Spleen (tissue), 13 donors: ENCODE measurements at places on chromosomes 16 and 17.

GRCh38 chr16:81891736-81892364 is 112.8 kb downstream of the PLCG2 start:
- no peak for DNase-seq

DNA sequence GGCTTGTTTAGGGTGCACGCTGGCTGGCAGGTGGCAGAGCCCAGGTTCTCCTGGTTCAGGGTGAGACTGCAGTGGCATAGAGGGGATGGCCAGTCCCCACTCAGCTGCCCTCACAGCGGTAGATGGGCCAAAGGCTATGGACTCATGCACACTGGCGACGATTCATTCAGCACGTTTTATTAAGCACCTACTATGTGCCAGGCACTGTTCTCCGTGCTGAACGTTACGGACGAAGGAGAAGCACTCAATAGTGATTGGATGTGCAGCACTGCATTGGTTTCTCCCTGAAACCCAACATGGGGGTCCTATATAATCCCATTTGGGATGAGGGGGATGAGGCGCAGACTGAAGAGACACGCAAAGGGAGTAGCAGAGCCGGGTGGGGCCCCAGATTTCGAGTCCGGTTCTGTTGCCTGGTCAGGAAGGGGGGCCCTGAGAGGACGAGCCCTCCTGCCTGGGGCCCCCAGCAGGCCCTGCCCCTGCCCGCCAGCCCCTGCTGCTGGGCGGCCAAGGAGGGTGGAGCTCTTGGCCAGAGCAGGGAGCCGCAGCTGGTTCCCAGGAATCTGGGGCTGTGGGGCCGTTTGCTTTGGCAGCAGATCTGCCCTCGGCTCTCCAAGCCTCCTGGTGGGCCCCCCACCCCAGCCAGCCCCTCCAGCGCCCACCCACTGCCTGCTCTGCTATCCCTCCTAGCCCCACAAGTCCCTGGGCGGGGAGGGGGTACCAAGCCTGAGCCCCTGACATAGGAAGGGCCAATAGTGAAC is 8.8 kb downstream of the GLIS2 start:
- no peak for DNase-seq

- no peak for DNase-seq
Measured at GRCh38 chr17:78767806-78768205, 14.3 kb downstream of the CYTH1 start.

GRCh38 chr17:78979780-78980623 is at the start of gene LGALS3BP:
LGALS3BP (minus strand) TSS chr17:78979923; CDS start chr17:78977191, 2,732 bp downstream.
- DNase-seq: no peak

GRCh38 chr16:29710227-29711219 is 31.5 kb downstream of the QPRT start:
- DNase-seq: peak; percentile 47

DNA sequence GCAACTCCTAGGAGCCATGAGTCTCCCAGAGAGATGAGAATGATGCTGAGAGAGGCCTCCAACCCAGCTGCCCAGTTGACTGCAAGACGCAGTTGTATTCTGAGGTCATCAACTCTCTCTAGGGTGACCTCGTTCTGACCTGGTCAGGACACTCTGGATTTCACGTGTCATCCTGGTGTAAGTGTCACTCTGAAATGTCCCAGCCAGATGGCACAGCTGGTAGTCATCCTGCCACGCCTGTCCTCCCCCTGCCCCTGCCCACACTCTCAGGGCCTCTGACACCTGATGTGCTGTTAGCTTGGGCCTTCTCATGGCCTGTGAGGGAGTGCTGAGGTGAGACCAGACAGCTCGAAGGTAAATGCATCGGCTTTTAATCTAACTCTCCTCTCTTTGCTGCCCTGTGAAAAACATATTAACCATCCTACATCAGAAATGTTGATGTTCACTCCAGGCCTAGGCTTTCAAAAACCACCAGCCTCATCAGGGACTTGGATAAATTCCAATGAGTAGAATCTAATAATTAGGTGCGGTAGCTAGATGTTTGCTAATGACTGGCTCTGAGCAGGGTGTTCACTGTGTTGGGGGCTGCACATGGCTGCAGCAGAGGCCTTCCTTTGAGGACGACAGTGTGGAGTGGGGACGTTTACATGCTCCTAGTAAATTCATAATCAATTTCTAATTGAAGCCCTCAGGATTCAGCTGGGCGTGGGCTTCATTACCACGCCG is 13.8 kb downstream of the MLYCD start:
- no peak for DNase-seq

DNA sequence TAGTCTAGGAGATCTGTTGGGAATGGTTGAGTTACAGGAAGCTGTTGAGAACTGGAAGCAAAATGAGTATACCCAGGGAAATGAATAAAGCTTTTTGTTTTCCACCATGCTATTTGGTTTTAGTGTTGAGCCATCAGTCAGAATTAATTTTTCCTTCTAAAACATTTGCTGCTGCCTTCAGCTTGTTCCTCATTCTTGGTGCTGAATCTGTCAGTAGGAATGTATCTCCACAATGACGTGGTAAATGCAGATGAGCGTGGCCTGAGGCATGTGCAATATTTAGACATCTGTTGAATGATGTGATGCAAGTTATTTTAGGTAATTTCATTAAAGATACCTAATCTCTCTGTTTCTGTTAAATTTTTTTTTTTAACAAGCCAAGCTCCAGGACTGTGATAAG is 10.9 kb downstream of the HAPSTR1 start:
- no peak for DNase-seq

DNA sequence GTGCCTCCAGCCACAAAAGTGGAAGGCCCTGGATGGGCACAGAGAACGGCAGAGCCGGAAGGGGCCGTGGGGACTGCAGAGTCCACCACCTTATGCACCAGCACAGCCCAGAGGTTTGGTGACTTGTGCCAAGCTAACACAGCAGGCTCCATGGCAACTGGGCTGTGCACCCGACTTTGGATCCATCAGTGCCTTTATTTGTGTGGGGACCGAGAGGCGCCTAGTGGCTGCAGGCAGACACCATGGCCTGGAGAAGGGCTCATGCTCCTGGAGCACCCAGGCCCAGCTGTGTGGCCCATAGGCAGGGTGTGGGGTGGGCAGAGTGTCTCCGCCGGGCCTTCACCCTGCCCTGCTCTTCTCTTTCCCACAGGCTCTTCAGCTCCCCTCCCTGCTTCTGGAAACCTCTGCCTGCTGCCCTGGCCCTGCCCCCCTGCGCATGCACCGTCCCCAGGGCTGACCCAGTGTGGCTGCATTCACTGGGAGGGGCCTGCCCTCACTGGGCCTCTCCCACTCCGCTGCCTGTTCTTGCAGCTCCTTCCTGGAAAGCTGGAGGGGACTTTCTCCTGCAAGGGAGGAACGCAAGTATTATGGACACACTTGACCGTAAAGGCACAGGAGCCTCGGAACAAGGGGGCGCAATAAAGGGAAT is 10.1 kb downstream of the C16orf90 start:
- peak; percentile 58 for DNase-seq

GRCh38 chr17:73957564-73957963 is 245.9 kb upstream of the RPL38 start:
- DNase-seq: no peak

DNA sequence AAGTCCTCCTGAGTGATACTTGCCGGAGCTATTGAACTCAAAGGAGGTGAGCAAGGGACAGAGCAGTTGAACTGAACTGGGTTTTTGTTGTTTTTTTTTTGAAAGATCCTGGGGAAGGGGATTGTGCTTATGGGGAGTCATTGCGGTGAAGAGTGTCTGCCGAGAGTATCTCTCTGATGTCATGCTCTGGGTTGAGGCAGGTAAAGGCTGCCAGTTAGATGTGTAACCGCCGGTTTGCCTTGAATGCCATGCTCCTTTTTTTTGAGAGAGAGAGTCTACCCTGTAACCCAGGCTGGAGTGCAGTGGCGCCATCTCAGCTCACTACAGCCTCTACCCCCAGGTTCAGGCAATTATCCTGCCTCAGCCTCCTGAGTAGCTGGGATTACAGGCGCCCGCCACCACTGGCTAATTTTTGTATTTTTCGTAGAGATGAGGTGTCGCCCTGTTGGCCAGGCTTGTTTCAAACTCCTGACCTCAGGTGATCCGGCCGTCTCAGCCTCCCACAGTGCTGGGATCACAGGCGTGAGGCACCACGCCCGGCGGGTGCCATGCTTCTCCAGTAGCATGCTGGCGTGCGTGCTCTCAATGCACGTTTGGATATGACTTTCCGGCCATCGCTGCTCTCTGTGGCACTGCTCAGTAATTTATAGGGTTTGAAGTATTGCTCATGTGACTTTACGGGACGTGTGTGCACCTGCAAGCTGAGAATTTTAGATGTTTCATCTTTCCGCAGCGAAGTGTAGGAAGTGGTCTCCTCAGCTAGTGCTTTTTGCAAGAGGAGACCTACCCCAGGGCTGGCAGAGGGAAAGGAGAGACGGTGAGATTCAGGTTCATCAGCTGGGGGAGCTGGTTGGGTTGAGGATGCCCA is 8.5 kb downstream of the ZC3H18 start:
- no peak for DNase-seq

GRCh38 chr17:14311981-14312380 is 11.1 kb downstream of the HS3ST3B1 start:
- DNase-seq: no peak

GRCh38 chr17:77748436-77748835 is 210.1 kb upstream of the TNRC6C start:
- DNase-seq: peak; percentile 52

DNA sequence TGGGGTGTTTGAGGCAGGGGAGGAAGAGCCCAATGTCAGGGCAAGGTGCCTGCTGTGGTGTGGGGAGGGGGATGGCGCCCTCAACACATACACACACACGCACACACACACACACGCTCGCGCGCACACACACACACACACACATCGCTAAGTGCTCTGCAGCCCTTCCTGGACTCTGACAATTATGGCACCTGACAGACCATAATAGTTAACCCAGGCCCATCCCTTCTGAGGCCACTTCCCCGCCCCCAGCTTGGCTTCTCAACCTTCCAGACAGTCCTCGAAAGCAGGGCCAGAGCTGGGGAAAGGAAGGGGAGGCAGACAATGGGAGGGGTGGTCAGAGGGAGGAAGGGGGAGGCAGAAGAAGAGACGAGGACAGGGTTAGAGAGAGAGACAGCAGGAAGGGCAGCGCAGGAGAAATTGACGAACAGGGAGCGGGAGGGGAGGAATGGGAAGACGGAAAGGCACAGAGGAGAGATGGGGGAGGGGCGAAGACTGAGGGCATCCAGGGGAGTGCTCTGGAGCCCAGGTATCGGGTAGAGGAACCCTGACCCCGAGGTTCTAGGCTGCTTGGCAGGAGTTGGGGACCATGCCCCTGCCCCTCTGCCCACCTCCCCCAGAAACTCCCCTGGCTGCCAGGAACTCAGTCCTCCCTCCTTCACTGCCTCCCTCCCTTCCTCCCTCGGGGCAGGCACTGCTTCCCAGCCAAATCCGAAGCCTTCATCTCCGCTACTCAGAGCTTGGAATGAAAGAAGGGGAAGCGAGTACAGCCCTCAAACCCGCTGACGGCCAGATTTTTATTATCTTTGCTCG is 4.0 kb downstream of the SRCIN1 start:
- no peak for DNase-seq

- no peak for DNase-seq
Measured at GRCh38 chr17:1617620-1618174, 10.9 kb downstream of the SLC43A2 start.

DNA sequence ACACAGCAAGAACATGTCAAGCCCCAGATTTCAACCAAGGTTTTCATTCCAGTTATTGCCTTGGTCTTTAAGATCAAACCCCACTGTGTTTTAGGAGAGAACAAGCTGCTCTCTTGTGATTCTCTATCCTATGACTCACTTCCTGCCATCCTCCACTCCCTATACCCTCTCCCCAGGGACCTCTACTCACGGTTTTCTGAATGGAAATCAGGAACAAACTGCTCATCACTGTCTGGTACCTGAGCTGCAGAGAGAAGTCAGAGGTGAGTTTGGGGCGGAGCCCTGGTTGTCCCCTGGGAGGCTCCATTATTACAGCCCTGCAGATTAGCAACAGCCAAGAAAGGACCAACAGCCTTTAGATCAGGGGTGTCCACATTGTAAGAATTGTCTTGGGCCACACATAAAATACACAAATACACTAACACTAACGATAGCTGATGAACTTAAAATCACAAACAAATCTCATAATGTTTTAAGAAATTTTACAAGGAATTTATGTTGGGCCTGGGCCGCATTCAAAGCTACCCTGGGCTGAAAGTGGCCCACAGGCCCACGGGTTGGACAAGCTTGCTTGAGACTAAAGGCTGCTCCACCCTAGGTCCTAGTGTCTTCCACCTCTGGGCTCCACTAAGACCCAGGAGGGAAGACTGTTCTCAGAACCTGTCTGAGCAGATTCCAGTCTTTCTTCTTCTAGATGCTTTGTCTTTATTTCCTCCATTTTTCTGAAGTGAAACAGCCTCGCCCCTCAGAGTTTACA is 9.7 kb downstream of the ETV4 start:
- DNase-seq: peak; percentile 22

DNA sequence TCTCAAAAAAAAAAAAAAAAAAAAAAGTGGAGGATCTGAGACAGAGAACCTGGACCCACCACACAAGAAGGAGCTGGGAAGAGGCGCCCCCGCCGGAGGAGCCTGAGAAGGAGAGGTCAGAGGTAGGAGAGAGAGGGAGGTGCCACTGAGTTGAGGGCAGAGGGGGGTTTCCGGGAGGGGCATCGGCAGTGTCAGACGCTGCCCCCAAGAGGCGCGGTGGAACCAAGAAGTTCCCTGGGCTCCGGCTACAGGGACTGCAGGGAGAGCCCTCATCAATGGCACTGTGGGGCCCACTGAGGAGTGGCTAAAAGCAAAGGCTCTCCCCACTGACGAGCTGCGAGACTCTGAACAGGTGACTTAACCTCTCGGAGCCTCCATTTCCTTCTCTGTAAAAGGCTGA is 4.2 kb downstream of the CCDC42 start:
- peak; percentile 86 for DNase-seq

GRCh38 chr16:65069766-65070165 is 52.1 kb downstream of the CDH11 start:
- DNase-seq: no peak

DNA sequence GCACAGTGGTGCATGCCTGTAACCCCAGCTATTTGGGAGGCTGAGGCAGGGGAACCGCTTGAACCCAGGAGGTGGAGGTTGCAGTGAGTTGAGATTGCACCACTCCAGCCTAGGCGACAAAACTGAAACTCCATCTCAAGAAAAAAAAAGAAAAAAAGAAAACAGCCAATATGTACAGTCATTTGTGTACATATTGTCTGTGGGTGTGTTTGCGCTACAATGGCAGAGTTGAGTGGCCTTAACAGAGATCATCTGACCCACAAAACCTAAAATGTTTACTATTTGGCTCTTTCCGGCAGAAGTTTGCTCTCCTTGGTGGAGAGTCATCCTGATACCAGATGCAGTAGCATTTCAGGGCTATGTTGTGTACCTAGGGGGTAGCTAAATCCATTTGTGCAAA is 57.9 kb downstream of the ARSG start:
- no peak for DNase-seq

- DNase-seq: no peak
Measured at GRCh38 chr16:31273187-31273586, 13.4 kb downstream of the ITGAM start.

- DNase-seq: no peak
Measured at GRCh38 chr17:34246881-34247280, 8.2 kb upstream of the CCL2 start.

- no peak for DNase-seq
Measured at GRCh38 chr17:59840329-59841090, 52.2 kb downstream of the TUBD1 start.
